Stimulated activated CD8-positive, alpha-beta memory T cell treated with anti-CD3 and anti-CD28 coated beads, Interleukin-7, amount 100 ng/mL, for 1 hour (primary cell): ENCODE measurements at places on chromosomes 5 and 9.

- DNase-seq = no peak
Observed at GRCh38 chr9:134723037-134723436, 81.4 kb downstream of the COL5A1 start.

DNA sequence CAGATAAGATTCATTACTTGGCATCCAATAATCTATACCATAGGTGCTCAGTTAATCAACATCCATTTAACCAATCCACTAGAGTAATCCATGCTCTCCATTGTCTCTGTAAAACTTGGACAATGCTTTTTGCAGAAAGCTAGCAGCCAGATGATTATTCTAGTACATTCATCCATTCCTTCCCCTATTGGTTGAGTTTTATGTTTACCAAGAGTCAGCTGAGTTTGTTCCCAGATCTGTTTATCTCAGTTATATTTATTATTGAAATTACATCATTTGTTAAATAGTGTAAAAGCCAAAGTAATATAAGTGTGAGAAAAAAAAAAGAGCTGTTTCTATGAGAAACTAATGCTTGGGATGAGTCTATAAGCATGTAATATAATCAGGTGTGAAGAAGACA, 63.3 kb upstream of the TMC1 start:
- no peak for DNase-seq

DNA sequence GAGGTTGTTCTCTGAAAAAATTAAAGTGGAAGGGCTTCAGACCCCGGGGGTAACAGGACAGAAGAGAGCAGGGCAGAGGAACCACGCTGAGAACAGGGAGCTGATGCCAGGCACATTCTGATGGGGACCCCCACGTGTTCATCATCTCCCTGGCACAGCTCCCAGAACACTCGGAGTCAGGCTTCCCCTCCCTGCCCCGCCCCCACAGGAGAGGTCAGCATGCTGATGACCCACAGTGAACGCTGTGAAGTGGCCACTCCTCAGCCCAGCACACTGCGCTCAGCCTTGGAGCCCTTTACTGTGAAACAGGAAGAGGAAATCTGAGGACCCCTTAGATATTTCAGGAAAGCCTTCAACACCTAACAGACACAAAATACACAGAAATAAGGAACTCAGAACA, 16.4 kb downstream of the RETREG1 start:
- no peak for DNase-seq

DNA sequence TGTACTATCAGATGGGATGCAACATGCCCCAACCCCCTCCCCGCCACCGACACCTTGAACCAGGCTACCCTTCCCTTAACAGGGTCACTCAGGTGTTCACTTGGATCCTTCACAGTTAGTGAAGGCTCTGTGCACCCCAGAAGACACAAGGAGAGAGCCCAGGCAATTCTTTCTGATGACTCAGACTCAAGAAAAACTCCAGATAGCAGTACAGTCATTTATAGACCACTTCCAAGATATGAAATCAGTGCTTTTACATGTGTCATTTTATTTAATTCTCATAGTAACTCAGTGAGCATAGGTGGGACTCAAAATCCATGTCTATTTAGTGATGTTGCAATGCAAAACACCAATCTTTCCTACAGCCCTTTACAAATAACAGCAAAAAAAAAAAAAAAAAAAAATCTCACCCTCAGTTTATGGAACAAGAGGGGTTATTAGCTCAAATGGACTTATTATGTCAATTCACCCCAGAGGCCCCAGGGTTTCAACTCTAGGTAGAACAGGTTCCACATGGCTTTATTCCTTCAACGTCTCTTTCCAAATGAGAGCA, 71.9 kb downstream of the FOXD1 start:
- no peak for DNase-seq

DNA sequence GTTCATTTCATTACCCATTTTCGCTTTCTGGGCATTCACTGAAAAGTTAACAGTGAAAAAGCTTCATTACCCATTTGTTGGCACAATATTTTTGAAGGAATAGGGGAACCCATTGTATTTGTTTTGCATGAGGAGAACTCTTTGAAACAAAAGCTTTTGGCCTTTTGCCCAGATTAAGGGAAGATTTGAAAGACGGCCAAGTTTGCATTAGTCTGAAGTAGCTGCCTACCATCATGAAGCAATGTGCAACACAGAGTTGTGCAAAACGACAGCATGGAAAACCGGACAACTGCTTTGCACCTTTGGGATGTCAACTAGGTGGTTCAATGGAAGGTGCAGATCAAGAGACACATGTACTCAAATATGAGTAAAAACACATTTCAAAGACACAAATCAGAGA, 84.9 kb downstream of the TRPM3 start:
- DNase-seq = no peak

DNA sequence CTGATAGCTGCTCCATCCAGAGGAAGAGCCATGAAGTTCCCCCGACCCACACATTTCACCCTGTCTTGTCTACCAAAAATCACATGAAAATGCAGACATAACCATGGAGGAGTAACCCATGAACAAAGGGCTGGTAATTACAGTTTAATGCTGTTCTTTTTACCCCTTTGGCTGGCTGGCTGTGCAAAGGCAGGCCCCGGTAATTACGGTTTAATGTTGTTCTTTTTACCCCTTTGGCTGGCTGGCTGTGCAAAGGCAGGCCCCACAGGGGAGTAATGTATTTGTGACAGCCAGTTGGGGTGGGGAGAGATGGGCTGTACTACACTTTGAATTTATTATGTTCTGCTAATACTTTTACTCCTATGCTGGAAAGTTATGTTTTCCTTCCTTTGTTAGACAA, 41.7 kb downstream of the PIK3R1 start:
- no peak for DNase-seq

DNA sequence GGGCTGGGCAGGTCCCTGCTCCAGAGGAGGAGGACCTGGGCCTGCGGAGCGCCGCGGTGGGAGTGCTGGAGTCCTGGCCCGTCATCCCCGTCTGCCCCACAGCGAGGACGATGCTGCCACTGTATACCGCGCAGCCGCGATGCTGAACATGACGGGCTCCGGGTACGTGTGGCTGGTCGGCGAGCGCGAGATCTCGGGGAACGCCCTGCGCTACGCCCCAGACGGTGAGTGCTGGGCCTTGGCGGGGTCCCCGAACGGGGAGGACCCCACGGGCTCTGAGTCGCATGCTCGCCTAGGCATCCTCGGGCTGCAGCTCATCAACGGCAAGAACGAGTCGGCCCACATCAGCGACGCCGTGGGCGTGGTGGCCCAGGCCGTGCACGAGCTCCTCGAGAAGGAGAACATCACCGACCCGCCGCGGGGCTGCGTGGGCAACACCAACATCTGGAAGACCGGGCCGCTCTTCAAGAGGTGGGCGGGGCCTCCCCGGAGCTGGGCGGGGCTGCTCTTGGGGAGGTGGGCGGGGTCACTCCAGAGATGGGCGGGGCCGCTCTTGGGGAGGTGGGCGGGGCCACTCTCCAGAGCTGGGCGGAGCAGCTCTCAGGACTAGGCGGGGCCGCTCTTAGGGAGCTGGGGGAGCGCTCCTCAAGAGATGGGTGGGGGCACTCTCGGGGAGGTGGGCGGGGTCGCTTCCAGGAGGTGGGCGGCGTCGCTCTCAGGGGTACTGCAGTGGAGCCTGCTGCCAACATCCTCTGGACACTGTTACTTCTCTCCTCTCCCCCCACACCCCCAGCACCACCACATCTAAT, 13.1 kb downstream of the LRRC26 start:
- DNase-seq = no peak

DNA sequence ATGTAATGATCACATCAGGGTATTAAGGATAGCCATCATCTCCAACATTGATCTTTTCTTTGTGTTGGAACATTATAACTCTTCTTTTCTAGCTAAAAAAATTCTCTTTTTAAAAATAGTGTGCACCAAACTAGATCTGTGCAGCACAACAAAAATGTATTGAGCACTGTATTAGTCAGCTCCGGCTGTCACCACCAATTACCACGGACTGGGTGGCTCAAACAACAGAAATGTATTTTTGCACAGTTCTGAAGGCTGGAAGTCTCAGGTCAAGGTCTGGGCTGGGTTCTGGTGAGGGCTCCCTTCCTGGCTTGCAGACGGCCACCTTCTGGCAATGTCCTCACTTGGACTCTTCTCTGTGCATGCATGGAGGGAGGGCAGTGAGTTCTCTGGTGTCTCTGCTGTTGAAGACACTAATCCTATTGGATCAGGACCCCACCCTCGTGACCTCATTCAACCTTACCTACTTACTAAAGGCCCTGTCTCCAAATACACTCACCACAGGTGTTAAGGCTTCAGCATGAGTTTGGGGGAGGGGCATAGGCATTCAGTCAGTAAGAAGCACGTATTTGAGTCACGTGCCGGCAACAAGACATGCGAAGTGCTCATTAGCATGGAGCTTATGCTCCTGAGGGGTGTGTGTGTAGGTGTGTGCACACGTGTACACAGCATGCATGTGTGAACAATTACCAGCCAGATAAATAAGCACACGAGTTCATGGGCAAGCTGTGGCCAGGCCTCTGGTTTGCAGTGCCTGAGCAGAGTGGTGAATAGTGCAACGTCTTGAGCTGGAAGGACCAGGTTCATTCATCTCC, 89.4 kb upstream of the SH3PXD2B start:
- DNase-seq = no peak
